ENCODE measurements at places on chromosomes 1 and 21. TPM values are rescaled to one million over a fixed set of nuclear protein-coding genes. Genes with fewer than 3 reads are reported as not detected.

Gene TIAM1
- 36.8 TPM for total RNA-seq

Gene MGST3
- total RNA-seq, result 136 TPM

Gene CACNA1S
- total RNA-seq, result 0.05 TPM

Gene NR5A2
- total RNA-seq, result 23.2 TPM

Gene ATP6V1G3
- not detected for total RNA-seq

Gene CCDC28B
- 16.5 TPM for total RNA-seq

Gene SAMSN1
- not detected for total RNA-seq

Gene MASP2
- total RNA-seq, result not detected

Gene BCL10
- total RNA-seq, result 20.9 TPM

Gene VWA5B1
- 0.19 TPM for total RNA-seq

GRCh38 chr1:2498648-2499047, 22.6 kb downstream of the PLCH2 start:
- H3K4me3 ChIP-seq, result no peak overlapping the region
- no peaks in the 10 kb centered on the region for H3K27me3 ChIP-seq
- no peak overlapping the region for H3K27ac ChIP-seq
- no peaks in the 10 kb centered on the region for H3K4me1 ChIP-seq
- DNase-seq, result no peak

- no peak overlapping the region for H3K4me3 ChIP-seq
- no peaks in the 10 kb centered on the region for H3K27me3 ChIP-seq
- no peak for DNase-seq
- H3K27ac ChIP-seq, result no peak overlapping the region
- H3K4me1 ChIP-seq, result no peaks in the 10 kb centered on the region
- H3K36me3 ChIP-seq, result peaks cover 6% of the 10 kb centered on the region
Observed at GRCh38 chr1:23383577-23384311, 14.1 kb upstream of the ZNF436 start.

- no peak for DNase-seq
- no peaks in the 10 kb centered on the region for H3K27me3 ChIP-seq
- peaks cover 5% of the 10 kb centered on the region for H3K36me3 ChIP-seq
- peaks cover 5% of the 10 kb centered on the region for H3K4me1 ChIP-seq
- H3K27ac ChIP-seq, result no peak overlapping the region
Observed at GRCh38 chr1:230167419-230167852, 100.4 kb downstream of the GALNT2 start.

DNA sequence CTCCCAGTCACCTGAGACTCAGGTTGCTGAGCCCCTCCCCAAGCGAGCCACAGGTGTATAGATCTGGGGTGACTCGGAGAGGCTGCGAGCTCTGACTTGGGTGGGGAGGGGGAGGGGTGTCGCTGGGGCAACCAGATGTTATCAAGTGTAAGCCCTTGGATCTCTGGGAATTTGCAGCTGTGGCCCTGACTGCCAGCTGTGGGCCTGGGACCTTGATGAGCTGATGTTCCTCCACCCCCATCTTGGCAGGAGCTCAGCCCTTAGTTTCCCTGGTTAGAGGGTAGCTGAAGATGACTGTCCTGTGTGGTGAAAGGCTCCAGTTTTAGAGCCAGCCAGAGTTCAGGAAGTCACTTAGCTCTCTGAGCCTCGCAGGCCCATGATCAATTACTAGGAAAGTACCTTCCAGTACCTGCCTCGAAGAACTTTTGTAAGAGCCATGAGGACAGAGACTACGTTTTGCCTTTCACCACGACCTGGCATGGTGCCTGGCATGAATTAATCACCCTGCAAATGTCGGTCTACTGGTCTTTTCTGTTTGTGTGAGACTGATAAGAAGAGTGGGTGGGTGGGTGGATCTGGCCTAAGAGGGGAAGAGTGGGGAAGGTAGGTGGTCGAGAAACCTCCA, 55.8 kb downstream of the YARS1 start:
- peak overlapping the region; percentile 49 for H3K4me3 ChIP-seq
- DNase-seq, result no peak
- peaks cover 10% of the 10 kb centered on the region for H3K36me3 ChIP-seq
- H3K27me3 ChIP-seq, result no peaks in the 10 kb centered on the region
- H3K27ac ChIP-seq, result peak overlapping the region; percentile 100

DNA sequence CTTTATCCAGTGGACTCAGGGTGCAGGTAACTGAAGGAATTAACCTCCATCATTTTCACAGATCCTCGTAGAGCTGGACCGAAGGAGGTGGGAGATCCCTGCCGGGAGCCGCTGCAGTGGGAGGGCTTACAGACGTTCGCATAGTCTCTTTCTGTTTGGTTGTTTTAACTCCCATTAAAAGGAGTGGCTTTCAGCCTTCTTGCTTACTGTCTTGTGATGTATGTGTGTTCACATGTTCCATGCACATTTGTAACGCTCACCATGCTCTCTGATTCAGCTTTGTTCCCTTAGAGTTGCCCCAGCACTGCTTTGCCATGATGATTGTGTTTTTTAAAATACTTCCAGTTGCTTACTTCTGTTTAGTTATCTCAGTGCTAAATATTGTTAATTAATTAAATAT, 85.8 kb downstream of the ADARB1 start:
- H3K4me1 ChIP-seq, result peaks cover 2% of the 10 kb centered on the region
- H3K4me3 ChIP-seq, result no peak overlapping the region
- H3K36me3 ChIP-seq, result no peaks in the 10 kb centered on the region
- H3K27me3 ChIP-seq, result no peaks in the 10 kb centered on the region

GRCh38 chr1:167106119-167106461, 12.2 kb downstream of the STYXL2 start:
- H3K4me3 ChIP-seq, result no peak overlapping the region
- no peaks in the 10 kb centered on the region for H3K36me3 ChIP-seq
- H3K27me3 ChIP-seq, result peaks cover 17% of the 10 kb centered on the region
- peaks cover 6% of the 10 kb centered on the region for H3K4me1 ChIP-seq
- no peak for DNase-seq
- no peak overlapping the region for H3K27ac ChIP-seq

GRCh38 chr1:214833178-214833756, 230.3 kb downstream of the CENPF start:
- DNase-seq, result no peak
- H3K27ac ChIP-seq, result no peak overlapping the region
- H3K27me3 ChIP-seq, result no peaks in the 10 kb centered on the region
- H3K36me3 ChIP-seq, result no peaks in the 10 kb centered on the region

GRCh38 chr21:36504067-36505058, 24.4 kb upstream of the CLDN14 start:
- no peak for DNase-seq
- H3K36me3 ChIP-seq, result no peaks in the 10 kb centered on the region
- H3K4me3 ChIP-seq, result no peak overlapping the region
- peaks cover 23% of the 10 kb centered on the region for H3K27me3 ChIP-seq
- peaks cover 6% of the 10 kb centered on the region for H3K4me1 ChIP-seq
- no peak overlapping the region for H3K27ac ChIP-seq

GRCh38 chr1:111776391-111776790, 20.7 kb downstream of the DDX20 start:
- H3K4me1 ChIP-seq, result peaks cover 2% of the 10 kb centered on the region
- DNase-seq, result no peak
- H3K36me3 ChIP-seq, result no peaks in the 10 kb centered on the region
- no peak overlapping the region for H3K4me3 ChIP-seq
- H3K27me3 ChIP-seq, result peaks cover 3% of the 10 kb centered on the region

DNA sequence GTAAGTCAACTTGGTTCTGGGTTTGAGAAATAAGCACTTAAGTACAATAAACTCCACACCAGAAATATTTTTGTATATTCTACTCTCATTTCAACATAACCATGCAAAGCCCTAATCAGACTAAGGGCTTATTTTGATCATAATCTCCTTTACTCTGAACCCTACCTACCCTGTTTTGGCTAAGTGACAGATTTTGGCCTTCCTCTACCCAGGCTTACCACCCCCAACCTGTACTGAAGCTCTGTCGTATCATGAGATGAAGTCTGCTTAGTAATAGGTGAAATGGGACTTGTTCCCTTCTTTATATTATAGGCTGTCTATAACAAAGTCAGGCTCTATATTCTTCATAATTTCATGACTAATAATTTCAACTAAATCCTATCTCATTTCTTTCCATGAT, 135.5 kb downstream of the RERE start:
- H3K36me3 ChIP-seq, result peaks cover 3% of the 10 kb centered on the region
- no peak overlapping the region for H3K27ac ChIP-seq
- no peak for DNase-seq

GRCh38 chr21:35395728-35396127, 346.6 kb upstream of the RUNX1 start:
- H3K27ac ChIP-seq, result peak overlapping the region; percentile 2
- H3K4me3 ChIP-seq, result no peak overlapping the region
- no peak for DNase-seq
- H3K4me1 ChIP-seq, result peaks cover 2% of the 10 kb centered on the region

DNA sequence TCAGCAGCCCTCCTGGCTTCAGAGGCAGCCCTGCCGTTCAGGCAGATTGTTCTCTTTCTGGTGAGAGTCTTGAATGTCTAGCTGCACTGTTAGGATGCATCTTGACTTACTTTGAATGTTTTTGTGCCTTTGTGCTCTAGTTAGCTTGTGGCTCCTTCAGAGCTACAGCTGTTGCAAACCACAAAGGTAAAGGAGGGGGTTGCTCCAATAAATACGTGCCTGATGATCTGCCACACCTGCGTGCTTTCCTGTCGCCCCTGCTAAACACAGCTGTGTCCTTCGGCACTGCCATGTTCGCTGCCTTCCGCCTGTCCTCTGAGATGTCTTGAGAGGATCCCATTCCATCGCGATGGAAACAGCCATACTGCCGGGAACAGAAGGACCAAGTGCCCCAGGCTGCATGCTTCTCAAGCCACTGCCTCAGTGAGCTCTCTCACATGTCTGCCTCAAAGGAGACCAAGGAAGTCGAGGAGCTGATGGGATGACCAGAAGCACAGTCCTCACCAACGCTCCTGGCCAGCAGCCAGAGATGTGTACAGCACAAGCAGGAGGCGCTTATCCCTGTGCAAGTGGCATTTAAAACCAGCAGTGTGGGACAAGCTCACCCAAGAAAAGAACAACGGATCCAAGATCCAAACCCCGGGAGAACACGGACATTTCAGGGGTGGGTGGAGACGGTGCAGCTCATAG, 12.0 kb upstream of the SMIM12 start:
- no peak overlapping the region for H3K27ac ChIP-seq
- H3K27me3 ChIP-seq, result peaks cover 56% of the 10 kb centered on the region
- H3K36me3 ChIP-seq, result no peaks in the 10 kb centered on the region
- DNase-seq, result no peak

DNA sequence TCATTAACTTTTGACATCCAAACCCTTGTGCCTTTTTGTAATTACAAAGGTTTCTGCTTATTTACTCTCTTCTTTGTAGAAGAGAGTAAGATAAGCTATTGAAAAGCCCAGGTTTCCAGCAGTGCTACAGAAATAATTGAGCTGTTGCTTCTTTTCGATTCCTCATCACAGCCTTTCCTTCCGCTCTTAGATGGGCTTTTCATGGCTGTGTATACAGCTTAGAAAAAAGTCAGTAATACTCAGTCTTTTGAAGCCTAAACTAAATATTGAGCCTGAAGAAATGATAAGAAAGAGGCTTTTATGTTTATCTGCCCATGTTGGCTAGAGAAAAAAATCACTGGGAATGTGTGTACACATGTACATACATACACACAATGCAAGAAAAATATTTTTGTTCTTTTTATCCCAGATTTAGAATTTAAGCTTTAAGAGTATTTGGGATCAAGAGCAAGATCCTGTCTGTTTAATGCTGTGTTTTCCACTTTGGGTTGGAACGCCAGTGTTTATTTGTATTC, 172.4 kb downstream of the VPS13D start:
- DNase-seq, result no peak
- peak overlapping the region; percentile 17 for H3K27ac ChIP-seq
- peaks cover 30% of the 10 kb centered on the region for H3K27me3 ChIP-seq
- H3K4me1 ChIP-seq, result peaks cover 61% of the 10 kb centered on the region
- H3K36me3 ChIP-seq, result peaks cover 29% of the 10 kb centered on the region
- H3K4me3 ChIP-seq, result no peak overlapping the region

- H3K27me3 ChIP-seq, result peaks cover 6% of the 10 kb centered on the region
- H3K27ac ChIP-seq, result no peak overlapping the region
- no peak overlapping the region for H3K4me3 ChIP-seq
- DNase-seq, result no peak
Observed at GRCh38 chr1:213452501-213452900, 401.5 kb downstream of the RPS6KC1 start.

GRCh38 chr21:37700641-37701202, 215.5 kb downstream of the KCNJ6 start:
- H3K4me3 ChIP-seq, result no peak overlapping the region
- no peaks in the 10 kb centered on the region for H3K27me3 ChIP-seq
- no peak for DNase-seq
- H3K27ac ChIP-seq, result no peak overlapping the region
- H3K36me3 ChIP-seq, result no peaks in the 10 kb centered on the region

DNA sequence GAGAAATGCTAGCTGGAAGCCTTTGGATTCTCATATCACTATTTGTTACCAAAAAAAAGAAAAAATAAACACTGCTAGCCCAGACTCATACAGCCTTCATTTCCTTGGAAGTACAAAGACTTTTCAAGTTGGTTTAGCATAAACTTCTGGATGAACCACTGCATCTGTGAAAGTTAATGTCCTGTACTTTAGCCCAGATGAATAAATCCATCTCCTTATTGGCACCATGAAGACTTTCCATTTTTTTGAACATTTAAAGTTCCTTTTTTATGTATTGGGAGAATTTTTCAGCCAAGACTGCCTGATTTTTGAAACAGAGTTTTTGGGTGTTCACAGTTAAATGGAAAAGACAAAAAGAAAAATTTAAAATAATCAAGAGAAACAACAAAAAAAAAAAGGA, 184.0 kb upstream of the C1orf87 start:
- no peaks in the 10 kb centered on the region for H3K27me3 ChIP-seq
- H3K4me1 ChIP-seq, result no peaks in the 10 kb centered on the region
- no peak overlapping the region for H3K4me3 ChIP-seq
- H3K36me3 ChIP-seq, result no peaks in the 10 kb centered on the region
- DNase-seq, result no peak

DNA sequence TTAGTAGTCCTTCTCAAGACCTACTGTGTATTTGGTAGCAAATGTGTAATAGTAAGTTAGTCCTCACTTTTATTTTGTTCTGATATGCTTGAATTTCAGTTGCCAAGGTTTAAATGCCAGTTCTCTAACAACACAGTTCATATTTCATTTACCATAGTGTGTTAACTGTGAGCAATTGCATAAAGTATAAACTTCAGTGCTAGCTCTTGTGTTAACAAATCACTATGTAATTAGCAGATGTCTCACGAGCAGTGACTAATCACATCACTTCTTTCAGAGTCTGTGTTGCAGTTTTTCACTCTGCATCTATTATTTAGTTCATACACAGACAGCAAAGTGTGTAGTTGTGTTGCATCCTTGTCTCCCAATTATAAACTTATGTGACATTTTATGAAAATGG, 47.8 kb downstream of the ZMYM4 start:
- DNase-seq, result no peak
- no peak overlapping the region for H3K4me3 ChIP-seq
- peaks cover 12% of the 10 kb centered on the region for H3K36me3 ChIP-seq
- no peaks in the 10 kb centered on the region for H3K27me3 ChIP-seq
- H3K4me1 ChIP-seq, result peaks cover 15% of the 10 kb centered on the region

GRCh38 chr1:75625795-75626194, 14.9 kb upstream of the SLC44A5 start:
- no peak overlapping the region for H3K27ac ChIP-seq
- peaks cover 22% of the 10 kb centered on the region for H3K27me3 ChIP-seq
- no peaks in the 10 kb centered on the region for H3K36me3 ChIP-seq
- no peak for DNase-seq
- peaks cover 12% of the 10 kb centered on the region for H3K4me1 ChIP-seq

All from progenitor cell of endocrine pancreas (in vitro differentiated cells).